NB4 (cell line): ENCODE measurements at places on chromosomes 7 and 10.
A peak's percentile ranks its signal among the peaks of the same experiment; 100 is the strongest.

GRCh38 chr10:119090026-119090795 is 9.6 kb upstream of the EIF3A start:
- DNase-seq = peak; percentile 37

GRCh38 chr7:140056431-140057142 is 6.2 kb downstream of the PARP12 start:
- DNase-seq = no peak

DNA sequence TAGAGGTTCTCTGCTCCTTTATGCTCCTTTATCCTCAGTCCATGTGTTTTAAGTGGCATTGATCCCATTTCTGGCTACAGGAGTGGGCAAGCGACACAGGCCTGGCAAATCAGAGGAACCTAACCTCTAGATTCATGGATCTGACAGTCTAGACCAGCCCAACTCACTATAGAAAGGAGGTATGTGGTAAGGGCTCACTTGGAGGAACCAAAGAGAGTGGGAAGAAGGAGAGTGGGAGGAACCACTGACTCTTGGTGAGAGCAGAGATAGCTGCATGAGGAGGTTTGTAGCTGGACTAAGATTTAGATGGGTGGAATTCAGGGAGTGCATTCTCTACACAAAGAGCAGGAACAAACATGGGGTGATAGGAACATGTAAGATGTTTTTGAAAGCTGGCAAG is 11.6 kb upstream of the FRAT1 start:
- peak; percentile 21 for DNase-seq

GRCh38 chr10:18102404-18102803 is 37.8 kb upstream of the CACNB2 start:
- no peak for DNase-seq

- no peak for DNase-seq
These were observed 323.4 kb downstream of the GRID1 start for GRCh38 chr10:86043236-86043635.

DNA sequence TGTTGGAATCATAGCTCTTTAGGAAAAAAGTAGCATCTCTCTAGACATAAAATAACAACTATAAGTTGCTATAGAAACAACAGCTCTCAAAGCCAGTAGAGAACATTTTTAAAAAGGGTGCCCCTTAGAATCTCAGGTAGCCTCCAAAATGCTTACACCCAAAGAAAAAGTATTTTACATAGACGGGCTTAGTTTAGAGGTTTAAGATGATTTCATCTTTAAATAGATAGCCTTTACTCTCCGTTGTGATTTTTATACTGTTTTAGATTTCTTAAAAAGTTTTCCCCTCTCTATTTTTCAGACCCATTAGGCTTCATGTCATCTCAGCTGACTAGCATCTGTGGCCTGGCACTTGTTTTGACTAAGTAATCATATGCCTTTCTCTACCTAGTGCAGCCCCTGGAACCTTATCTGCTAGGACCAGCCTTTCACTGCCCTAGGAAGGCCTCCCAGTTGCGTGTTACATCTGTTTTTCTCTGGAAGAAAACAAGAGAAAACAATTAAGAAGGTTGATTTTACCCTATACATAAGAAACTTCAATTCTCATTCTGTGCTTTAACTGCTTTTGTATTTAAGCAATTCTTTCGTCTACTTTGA is 6.9 kb upstream of the BPGM start:
- no peak for DNase-seq

GRCh38 chr7:19001854-19002253 is 115.6 kb downstream of the TWIST1 start:
- no peak for DNase-seq

GRCh38 chr7:14834883-14835282 is 67.7 kb downstream of the DGKB start:
- DNase-seq = no peak

DNA sequence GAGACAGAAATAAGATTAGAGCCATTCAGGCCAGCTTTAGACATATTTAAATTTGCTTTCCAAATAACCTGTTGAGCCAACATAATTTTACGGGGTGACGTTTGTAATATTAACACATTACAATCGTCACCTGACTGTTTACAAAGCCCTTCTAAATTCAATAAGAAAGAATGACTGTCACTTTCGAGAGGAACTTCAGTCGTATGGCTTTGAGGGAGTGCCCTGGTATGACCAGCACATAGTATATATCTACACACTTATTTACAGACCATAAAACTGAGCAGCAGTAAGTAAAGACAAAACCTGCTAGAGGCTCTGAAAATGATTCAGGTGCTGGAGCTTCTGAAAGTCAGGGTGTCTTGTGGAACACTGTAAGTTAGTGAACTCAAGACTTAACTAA is 62.4 kb downstream of the BLNK start:
- no peak for DNase-seq

DNA sequence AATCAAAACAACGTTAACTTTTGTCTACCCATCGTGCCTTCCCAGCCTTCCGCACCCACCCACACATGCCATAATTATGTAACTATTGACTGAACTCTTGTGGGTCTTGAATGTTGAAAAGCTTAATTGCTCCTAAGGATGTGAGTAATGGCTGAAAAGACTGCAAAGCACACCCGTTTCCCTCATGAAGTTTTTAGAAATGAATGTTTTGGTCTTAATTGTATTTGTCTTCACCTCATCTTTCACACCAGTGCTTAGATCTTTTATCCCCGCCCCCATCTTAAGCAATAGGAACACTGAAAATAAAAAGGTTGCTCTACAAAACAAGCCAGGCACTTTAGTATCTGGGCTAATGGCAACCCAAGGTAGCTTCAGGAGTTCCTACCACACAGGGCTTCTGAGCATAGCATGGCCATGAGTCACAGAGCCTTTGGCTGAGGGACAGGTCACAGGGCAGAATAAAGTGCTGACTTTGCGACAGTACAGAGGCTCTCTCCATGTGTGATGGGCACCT is 690.5 kb downstream of the PARD3 start:
- no peak for DNase-seq

DNA sequence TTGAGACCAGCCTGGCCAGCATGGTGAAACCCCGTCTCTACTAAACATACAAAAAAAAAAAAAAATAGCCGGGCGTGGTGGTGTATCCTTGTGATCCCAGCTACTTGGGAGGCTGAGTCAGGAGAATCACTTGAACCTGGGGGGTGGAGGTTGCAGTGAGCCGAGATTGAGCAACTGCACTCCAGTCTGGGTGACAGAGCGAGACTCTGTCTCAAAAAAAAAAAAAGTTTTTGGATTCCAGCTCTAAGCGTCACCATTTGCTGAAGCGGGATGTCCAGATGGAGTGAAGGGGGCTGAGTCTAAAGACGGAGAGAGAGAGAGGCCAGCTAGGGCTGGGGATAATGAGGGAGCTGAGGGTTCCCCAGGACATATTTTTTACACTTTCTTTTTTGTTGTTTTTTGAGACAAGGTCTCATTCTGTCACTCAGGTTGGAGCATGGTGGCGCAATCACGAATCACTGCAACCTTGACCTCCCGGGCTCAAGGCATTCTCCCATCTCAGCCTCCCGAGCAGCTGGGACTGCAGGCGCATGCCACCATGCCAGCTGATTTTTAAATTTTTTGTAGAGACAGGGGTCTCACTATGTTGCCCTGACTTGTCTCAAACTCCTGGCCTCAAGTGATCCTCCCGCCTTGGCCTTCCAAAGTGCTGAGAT is 9.4 kb upstream of the HK1 start:
- DNase-seq = no peak

DNA sequence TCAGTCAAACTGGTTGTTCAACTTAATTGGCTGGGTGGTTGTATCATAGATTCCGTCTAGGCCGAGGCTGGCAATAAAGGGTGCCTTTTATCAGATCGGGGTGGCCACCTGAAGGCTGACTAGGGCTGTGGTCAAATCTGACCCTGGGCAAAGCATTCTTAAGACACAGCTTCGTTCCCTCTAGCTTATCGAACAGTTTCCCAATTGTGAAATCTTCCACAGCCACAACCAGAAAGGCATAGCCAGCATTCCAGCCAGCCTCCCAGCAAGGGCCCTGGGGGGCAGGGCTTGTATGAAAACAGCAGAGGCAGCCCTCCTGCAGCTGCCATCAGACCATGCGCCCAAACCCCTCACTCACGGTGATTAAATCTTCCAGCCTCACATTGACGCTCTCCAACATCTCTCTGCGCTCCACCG is 42.5 kb upstream of the TMEM213 start:
- no peak for DNase-seq

GRCh38 chr10:119006451-119007210 is 22.9 kb upstream of the NANOS1 start:
- DNase-seq = no peak
